Large intestine (tissue), 12 donors: ENCODE measurements at places on chromosomes 3 and 15. TPM values are rescaled to one million over a fixed set of nuclear protein-coding genes. Genes with fewer than 3 reads are reported as not detected.
A peak's percentile ranks its signal among the peaks of the same experiment; 100 is the strongest.

The CLRN1 gene
- polyA plus RNA-seq, result 8.7 TPM

The C3orf20 gene
- polyA plus RNA-seq, result not detected

The ADIPOQ gene
- not detected for polyA plus RNA-seq

The TFRC gene
- 73.7 TPM for polyA plus RNA-seq

DNA sequence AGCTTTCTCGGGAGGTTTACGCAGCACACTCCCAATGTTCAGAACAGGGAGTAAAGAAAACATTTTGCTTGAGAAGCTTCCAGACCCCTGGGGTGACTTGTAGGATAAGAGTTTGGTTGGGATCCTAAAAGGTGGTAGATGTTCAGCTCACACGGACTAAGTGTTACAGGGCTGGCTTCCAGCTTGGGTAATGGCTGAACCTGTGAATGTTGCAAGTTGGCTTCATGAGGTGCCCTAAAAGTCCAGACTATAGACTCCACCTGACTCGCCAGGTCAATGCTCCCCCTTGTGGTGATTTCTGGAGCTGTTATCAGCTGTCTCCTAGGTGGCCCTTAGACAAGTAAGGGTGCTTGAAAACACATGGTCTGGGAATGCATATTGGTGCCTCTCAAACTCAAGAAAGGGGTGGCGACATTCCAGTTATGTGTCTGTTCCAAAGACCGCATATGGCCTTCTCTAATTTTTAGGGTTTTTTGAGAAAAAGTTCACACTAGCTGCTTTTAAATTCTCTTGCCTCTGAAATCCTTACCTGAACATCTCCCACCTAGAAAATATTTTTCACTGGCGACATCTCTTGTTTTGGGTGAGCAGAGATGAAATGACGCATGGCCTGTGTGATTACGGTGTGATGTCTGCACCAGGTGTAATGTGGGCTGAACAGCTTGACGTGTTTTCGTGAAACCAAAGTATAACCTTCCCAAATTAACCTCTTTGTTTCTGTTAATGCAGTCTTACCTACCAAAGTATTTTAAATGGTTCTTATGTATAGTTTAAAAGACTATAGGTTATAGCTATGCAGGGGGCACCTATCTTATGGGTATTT lies 175.7 kb upstream of the KBTBD8 start:
- H3K4me1 ChIP-seq, result peaks cover 20% of the 10 kb centered on the region
- H3K4me3 ChIP-seq, result no peak overlapping the region
- DNase-seq, result peak; percentile 57
- peak overlapping the region; percentile 39 for H3K27ac ChIP-seq
- H3K36me3 ChIP-seq, result no peaks in the 10 kb centered on the region
- H3K27me3 ChIP-seq, result no peaks in the 10 kb centered on the region

GRCh38 chr3:154718053-154718452 lies 288.1 kb upstream of the GPR149 start:
- no peaks in the 10 kb centered on the region for H3K27me3 ChIP-seq
- H3K4me1 ChIP-seq, result no peaks in the 10 kb centered on the region
- no peak overlapping the region for H3K27ac ChIP-seq
- H3K36me3 ChIP-seq, result no peaks in the 10 kb centered on the region

DNA sequence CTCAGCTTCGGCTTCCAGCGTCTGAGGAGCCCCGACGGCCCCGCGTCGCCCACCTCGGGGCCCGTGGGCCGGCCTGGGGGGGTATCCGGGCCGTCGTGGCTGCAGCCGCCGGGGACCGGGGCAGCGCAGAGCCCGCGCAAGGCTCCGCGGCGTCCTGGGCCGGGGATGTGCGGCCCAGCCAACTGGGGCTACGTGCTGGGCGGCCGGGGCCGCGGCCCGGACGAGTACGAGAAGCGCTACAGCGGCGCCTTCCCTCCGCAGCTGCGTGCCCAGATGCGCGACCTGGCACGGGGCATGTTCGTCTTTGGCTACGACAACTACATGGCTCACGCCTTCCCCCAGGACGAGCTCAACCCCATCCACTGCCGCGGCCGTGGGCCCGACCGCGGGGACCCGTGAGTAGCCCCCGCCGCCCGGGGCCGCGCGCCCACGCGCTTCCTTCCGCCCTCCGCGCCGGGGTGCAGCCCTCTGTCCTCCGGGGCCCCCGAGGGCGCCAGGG lies 462 bp downstream of the EDEM1 start:
- peak; percentile 75 for DNase-seq
- peaks cover 2% of the 10 kb centered on the region for H3K36me3 ChIP-seq
- no peaks in the 10 kb centered on the region for H3K27me3 ChIP-seq
- peaks cover 8% of the 10 kb centered on the region for H3K4me1 ChIP-seq
- H3K4me3 ChIP-seq, result peak overlapping the region; percentile 97
- H3K27ac ChIP-seq, result peak overlapping the region; percentile 91

- no peaks in the 10 kb centered on the region for H3K4me1 ChIP-seq
- no peak overlapping the region for H3K27ac ChIP-seq
- no peak overlapping the region for H3K4me3 ChIP-seq
- no peaks in the 10 kb centered on the region for H3K36me3 ChIP-seq
Observed at GRCh38 chr15:37046876-37047614, 53.3 kb downstream of the MEIS2 start.

DNA sequence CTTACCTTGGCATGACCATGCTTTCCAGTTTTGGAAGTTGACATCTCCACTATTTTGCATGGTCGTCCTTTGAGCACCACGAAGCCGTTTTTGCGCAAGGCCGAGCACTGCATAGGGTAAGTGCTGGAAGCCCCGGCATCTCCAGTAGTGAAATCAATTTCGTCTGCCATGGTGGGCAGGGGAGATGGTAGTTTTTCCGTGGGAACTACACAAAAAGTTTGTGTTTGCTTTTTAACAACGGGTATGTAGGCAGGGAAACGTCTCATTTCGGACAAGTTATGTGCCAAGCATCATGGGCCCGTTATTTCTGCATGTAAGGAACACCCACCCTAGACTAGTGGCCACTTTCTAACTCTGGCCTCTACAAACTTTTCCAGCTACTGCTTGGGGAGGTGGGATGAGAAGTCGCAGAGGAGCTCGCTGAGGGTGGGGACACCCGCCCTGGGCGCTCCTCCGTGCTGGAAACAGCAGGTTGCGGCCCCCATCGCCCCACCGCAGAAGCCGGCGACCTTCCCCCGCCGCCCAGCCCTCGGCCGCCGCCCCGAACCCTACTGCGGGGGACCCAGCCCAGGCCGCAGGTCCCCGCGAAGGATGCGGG lies 701 bp downstream of the EIF5A2 start:
- peaks cover 14% of the 10 kb centered on the region for H3K4me1 ChIP-seq
- H3K27ac ChIP-seq, result no peak overlapping the region
- H3K27me3 ChIP-seq, result peaks cover 3% of the 10 kb centered on the region
- H3K4me3 ChIP-seq, result peak overlapping the region; percentile 79
- H3K36me3 ChIP-seq, result no peaks in the 10 kb centered on the region

GRCh38 chr15:93359425-93360131 lies 270.6 kb upstream of the RGMA start:
- no peak overlapping the region for H3K4me3 ChIP-seq
- H3K36me3 ChIP-seq, result no peaks in the 10 kb centered on the region
- DNase-seq, result peak; percentile 31
- H3K27me3 ChIP-seq, result no peaks in the 10 kb centered on the region
- H3K4me1 ChIP-seq, result no peaks in the 10 kb centered on the region

DNA sequence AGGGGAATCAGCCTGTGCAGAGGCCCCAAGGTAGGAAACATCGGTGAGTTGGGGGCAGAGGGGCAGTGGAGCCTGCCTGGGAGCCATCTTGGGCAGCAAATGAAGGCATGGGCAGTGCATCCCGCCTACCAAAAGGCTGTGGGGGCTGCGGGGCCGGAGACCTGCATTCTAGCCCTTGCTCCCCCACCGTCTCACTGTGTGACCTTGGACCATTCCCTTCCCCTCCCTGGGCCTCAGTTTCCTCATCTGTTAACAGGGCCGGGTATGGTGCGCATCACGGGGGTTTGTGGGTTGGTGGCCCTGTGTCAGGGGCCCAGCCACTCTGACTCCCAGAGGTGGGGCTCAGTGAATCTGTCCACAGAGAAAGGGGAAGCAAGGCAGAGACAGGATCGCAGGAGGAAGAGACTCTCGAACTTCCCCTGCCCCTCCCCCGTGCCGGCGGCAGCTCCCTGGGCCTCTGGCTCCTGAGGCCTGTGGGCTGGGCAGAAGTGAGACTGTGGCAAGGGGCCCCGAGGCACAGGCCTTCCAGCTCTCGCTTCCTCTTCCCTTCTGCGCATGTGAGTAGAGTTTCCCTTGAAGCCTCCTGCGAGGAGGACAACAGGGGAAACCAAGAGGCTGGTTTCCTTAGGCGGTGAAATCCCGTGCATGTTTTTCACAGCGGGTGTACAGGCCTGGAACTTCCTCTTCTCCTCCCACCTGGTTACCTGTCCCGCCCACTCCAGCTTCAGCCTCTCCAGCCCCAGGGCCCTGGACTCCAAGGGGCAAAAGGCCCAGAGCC lies 42.9 kb downstream of the IDH2 start:
- peak overlapping the region; percentile 82 for H3K27ac ChIP-seq
- H3K4me1 ChIP-seq, result peaks cover 67% of the 10 kb centered on the region
- H3K27me3 ChIP-seq, result no peaks in the 10 kb centered on the region
- no peak overlapping the region for H3K4me3 ChIP-seq
- no peaks in the 10 kb centered on the region for H3K36me3 ChIP-seq
